Amniotic stem cell (primary cell): ENCODE measurements at places on chromosomes 1 and 21.

DNA sequence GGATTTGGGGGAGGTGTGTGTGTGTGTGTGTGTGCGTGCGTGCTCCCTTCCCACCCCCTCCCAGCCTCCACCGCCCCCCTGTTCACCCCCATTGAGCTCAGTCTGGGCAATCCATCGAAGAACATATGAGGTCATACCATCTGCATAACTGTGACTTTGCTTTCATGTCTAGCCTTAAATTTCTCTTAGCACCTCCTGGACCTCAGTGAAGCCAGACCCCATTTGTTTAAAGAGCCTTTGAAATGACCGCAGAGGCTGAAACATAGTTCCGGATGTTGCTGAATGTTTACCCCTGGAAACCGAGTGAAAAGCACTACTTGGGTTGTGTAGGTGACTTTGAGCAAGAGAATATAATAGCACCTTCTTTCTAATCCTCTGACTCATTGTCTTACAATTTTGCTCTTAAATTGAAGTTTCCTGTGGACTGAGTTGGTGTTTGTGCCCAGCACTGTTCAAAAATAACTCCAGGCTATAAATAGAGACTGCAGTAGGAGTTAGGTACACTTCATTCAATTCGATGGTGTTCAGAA lies 75.4 kb downstream of the UBE4B start:
- peak; percentile 10 for DNase-seq

DNA sequence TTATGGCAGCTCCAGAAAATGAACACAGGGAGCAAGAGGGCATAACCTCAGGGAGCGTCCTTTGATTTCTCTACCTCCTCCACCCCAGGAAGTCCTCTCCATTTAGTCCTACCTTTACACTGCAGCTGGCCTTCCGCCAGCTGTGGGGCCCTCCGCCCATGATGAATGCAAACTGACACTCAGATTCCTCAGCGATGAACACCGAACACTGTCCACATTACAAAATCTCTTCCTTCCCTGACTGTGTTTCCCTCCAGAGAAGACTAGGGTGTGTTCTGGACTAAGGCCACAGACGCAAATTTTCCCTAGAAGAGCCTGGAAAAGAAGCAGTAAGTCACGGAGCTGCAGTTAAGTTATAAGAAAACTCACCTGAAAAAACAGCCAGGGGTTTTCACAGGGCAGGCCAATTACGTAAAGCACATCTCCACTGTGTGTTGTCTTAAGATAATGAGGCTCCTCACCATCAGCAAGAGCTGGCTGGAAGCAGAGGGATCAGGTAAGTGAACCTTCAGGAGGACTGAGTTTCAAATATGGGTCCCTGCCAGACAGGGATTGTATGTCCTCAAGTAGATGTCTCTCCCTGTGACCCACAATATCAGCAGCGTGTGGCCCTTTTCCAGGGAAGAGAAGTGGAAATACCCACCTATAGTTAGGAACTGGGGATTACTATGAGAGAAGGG lies 46.3 kb upstream of the ATP1B1 start:
- no peak for DNase-seq

- peak; percentile 83 for DNase-seq
Observed at GRCh38 chr1:66242646-66243547, 291.1 kb upstream of the SGIP1 start.

- DNase-seq, result no peak
Observed at GRCh38 chr1:184793967-184794366, 39.3 kb upstream of the EDEM3 start.

GRCh38 chr1:50929376-50929958 lies 30.6 kb downstream of the FAF1 start:
- DNase-seq, result no peak

DNA sequence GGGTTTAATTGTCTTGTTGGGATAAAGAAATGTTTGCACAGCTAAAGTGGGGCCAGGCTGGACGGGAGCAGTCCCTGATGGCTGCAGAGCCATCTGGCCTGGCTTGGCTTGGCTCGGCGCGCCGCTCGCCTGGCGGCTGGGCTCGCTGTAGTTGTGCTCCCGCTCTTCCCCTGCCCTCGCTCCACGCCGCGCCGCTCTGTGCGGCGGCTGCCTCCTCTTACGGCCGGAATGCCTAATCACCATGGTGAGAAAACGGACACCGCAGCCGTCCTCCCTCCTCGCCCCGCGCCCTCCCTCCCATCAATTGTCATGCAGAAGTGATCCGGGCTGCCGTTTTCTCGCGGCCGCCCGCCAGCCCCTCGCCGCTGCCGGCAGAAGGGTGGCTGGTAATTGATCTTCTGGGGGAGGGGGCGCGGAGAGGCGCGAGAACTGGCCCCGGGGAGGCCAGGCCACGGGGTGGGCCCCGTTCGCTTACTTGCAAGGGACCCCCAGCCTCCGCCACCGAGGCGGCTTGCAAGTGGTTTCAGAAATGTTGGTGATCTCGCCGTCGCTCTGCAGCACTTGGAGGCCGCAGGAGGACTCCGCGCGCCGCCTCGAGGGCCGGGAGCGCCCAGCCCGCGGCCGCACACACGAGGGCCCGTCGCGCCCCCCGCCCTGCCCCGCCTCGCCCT lies 12.4 kb downstream of the RNF220 start:
- DNase-seq, result no peak

DNA sequence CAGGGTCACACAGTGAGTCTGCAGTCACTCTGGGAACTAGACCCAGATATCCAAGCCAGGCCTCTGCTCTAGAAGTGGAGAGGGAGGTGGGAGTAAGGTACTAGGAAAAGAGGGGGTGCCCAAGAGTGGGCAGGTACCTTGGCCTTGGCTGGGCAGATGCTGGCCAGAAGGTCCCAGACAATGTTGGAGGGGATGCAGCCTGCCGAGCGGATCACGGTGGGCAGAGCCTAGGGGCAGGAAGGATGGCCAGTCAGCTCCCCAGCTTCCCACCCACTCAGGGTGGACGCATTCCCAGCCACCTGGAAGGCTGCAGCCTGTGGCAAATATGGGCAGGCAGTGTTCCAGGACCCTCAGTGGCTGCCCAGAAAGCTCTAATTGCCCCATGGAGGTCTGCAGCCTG lies 23.3 kb downstream of the SPOCD1 start:
- DNase-seq, result no peak

- no peak for DNase-seq
Observed at GRCh38 chr21:43204638-43205037, 35.8 kb downstream of the CRYAA start.

- no peak for DNase-seq
Observed at GRCh38 chr1:30196457-30196856, 526.9 kb downstream of the MATN1 start.
